Glutamatergic neuron (in vitro differentiated cells): ENCODE measurements at places on chromosomes 16 and 17. TPM values are rescaled to one million over a fixed set of nuclear protein-coding genes. Genes with fewer than 3 reads are reported as not detected.

GRCh38 chr16:25258861-25259179, 1.2 kb upstream of the ZKSCAN2 start:
- no peaks in the 10 kb centered on the region for H3K36me3 ChIP-seq
- peaks cover 4% of the 10 kb centered on the region for H3K27me3 ChIP-seq
- peak overlapping the region; percentile 91 for H3K4me3 ChIP-seq
- H3K27ac ChIP-seq = peak overlapping the region; percentile 95
- H3K4me1 ChIP-seq = peaks cover 18% of the 10 kb centered on the region
- DNase-seq = no peak

DNA sequence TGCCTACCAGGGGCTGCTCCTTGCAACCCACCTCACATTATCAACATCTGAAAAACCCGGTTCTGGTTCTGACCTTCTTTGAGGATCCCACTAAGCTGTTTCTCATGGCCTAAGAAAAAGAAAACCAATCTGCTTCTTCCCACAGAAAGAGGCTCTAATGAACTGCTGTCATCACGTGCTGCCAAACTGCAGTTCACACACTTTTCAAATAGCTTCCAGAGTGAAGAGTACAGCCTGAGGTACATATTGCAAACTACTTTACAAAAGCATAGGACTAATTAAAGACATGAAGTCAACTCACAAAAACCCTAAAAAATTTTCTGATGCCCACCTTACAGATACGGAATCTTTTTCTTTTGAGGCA, 36.7 kb downstream of the SMG6 start:
- no peaks in the 10 kb centered on the region for H3K36me3 ChIP-seq
- H3K27ac ChIP-seq = no peak overlapping the region
- no peaks in the 10 kb centered on the region for H3K4me1 ChIP-seq
- no peak overlapping the region for H3K4me3 ChIP-seq

GRCh38 chr17:58341861-58342475, 10.0 kb downstream of the SUPT4H1 start:
- no peak overlapping the region for H3K27ac ChIP-seq
- H3K27me3 ChIP-seq = no peaks in the 10 kb centered on the region
- no peak for DNase-seq
- no peak overlapping the region for H3K4me3 ChIP-seq
- peaks cover 8% of the 10 kb centered on the region for H3K4me1 ChIP-seq

- no peak for DNase-seq
- no peak overlapping the region for H3K27ac ChIP-seq
- no peaks in the 10 kb centered on the region for H3K36me3 ChIP-seq
- H3K4me3 ChIP-seq = no peak overlapping the region
These were observed 14.3 kb downstream of the SNX29 start for GRCh38 chr16:11990702-11991390.

DNA sequence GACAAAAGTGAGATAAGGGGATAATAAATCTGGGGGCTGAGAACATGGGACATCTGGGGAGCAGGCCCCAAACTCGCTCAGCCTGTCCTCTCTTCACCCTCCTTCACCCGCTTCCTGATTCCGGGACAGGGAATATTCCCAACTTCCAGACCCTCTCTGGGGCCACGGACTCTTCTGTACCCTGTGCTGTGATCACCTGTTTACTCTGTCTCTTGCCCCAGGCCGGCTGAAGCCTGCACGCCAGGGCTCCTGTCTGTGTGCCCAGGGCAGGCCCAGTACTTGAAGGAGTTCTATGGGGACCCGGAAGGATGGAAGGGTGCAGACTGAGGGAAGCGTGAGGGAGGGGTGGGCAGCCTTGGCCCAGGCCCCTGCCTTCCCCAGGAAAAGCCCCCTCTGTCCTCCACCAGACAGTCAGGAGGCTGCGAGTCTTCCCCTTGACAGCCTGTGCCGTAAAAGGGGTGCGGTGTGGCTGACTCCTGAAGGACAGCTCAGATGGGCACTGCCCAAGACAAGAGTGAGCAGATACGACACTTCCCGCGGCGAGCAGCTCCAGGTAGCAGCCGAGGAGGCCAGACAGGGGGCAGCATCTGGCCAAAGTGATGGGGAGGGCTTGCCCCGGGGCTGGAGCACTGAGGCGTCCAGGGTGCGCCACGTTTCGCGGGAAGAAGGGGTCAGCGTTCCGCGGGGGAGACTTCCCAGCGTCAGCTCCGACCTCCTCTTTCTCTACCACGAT, 1.0 kb upstream of the CCNF start:
- peak overlapping the region; percentile 95 for H3K27ac ChIP-seq
- peak; percentile 61 for DNase-seq
- peak overlapping the region; percentile 88 for H3K4me3 ChIP-seq
- no peaks in the 10 kb centered on the region for H3K36me3 ChIP-seq
- H3K4me1 ChIP-seq = peaks cover 13% of the 10 kb centered on the region
- peaks cover 9% of the 10 kb centered on the region for H3K27me3 ChIP-seq

- peak; percentile 12 for DNase-seq
- no peak overlapping the region for H3K4me3 ChIP-seq
- H3K27me3 ChIP-seq = peaks cover 4% of the 10 kb centered on the region
These were observed 42.0 kb upstream of the ACSF3 start for GRCh38 chr16:89051521-89052166.

DNA sequence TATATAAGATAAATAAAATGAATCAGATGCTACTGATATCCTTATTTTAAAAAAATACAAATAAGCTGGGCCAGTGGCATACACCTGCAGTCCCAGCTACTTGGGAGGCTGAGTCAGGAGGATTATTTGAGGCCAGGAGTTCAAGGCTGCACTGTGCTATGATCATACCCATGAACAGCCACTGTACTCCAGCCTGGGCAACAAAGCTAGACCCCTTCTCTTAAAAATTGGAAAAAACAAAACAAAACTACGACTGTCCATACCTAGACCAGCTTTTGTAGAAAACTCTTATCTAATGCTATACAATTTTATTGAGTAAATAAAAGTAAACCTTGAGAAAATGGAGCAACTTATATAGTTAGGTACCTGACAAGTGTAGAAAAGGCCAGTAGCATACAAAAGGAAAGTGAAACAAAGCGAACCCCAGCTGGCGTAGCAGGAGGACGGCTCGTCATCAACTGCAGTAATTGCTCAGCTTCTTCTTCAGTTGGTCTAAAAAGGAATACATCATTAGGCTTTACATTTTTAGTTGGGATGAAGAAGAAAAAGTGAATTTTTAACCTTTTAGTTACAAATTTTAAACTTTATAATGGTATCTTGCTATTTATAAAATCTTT, 23.6 kb downstream of the INTS2 start:
- no peak overlapping the region for H3K4me3 ChIP-seq
- H3K36me3 ChIP-seq = no peaks in the 10 kb centered on the region
- H3K27ac ChIP-seq = no peak overlapping the region
- no peaks in the 10 kb centered on the region for H3K4me1 ChIP-seq

DNA sequence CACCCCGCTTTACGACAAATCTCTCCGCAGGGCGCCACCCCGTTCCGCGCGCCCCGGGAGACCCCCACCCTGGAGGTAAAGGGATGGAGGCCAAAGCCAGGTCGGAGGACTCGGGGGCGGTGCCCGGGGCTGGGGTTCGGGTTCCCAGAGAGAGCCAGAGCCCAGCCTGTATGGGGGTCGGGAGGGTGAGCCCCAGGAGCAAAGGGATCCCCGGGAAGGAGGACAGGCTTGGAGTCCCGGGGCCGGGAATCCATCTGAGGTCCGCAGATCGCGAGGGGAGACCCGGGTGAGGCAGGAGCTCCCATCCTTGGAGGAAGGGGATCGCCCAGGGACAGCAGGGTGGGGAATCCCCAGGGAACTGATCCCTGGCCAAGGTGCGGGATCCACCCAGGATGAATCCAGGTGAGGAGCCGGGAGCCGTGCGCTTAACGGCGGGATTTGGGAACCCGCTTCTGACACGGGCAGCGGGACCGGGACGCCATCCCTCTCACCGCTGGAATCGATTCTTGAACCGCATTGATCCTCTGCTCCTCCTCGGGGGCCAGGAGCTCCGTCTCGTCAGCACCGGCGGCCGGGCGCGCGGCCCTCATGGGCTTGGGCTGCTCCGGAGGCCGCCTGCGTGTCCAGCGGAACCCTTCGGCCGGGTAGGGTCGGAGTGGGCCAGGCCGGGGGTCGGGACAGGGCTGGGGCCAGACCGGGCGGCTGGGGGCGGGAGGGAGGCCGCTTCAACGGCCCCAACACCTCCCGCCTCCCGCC, at the start of gene MMD:
TSS of gene MMD (minus strand) at position 657 of the 756 bp plus-strand sequence. CDS start at position 517, 140 bp downstream.
- peaks cover 4% of the 10 kb centered on the region for H3K36me3 ChIP-seq
- peak within 1 kb of the TSS; percentile 92 for H3K4me3 ChIP-seq

DNA sequence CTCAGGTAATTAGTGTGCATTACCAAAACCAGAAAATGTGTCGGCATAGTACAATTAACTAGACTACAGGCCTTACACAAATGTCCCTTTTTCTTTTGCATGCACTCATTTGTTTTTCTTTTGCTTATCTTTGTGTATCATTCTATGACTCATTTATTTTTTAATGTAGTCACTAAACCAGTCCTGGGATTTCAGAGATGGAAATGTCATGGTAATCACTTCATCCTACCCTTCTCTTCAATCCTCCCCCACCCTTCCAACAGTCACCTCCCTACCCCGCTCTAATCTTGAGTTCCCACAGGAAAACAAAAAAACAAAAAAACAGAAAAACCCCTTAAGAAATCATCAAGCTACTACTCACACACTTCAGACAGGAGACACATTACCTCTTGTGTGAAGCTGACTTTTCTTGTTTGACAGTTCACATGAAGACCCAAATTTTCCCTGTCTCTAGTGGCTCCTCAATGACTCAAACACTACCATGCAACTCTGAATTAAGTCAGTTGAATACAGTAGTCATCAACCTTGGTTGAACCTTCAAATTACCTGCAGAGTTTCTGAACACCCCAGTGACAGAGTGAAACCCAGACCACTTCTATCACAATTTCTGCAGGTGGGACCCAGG, 242.4 kb upstream of the SALL1 start:
- peaks cover 12% of the 10 kb centered on the region for H3K36me3 ChIP-seq
- peaks cover 12% of the 10 kb centered on the region for H3K4me1 ChIP-seq
- H3K27ac ChIP-seq = no peak overlapping the region
- no peak for DNase-seq
- peaks cover 1% of the 10 kb centered on the region for H3K27me3 ChIP-seq
- no peak overlapping the region for H3K4me3 ChIP-seq

GRCh38 chr17:77769762-77770161, 188.7 kb upstream of the TNRC6C start:
- peaks cover 13% of the 10 kb centered on the region for H3K27me3 ChIP-seq
- H3K4me3 ChIP-seq = no peak overlapping the region
- H3K4me1 ChIP-seq = peaks cover 10% of the 10 kb centered on the region
- DNase-seq = no peak

- no peak for DNase-seq
- peaks cover 21% of the 10 kb centered on the region for H3K4me1 ChIP-seq
- H3K36me3 ChIP-seq = no peaks in the 10 kb centered on the region
- H3K4me3 ChIP-seq = no peak overlapping the region
These were observed 56.4 kb downstream of the KANSL1 start for GRCh38 chr17:46136820-46137219.

GRCh38 chr17:74008196-74008595, 195.3 kb upstream of the RPL38 start:
- H3K36me3 ChIP-seq = no peaks in the 10 kb centered on the region
- H3K27ac ChIP-seq = no peak overlapping the region
- peaks cover 55% of the 10 kb centered on the region for H3K4me1 ChIP-seq
- peaks cover 28% of the 10 kb centered on the region for H3K27me3 ChIP-seq

GRCh38 chr17:72764632-72765041, 327.9 kb downstream of the SLC39A11 start:
- peaks cover 14% of the 10 kb centered on the region for H3K36me3 ChIP-seq
- H3K4me3 ChIP-seq = no peak overlapping the region
- no peak for DNase-seq
- H3K27me3 ChIP-seq = peaks cover 6% of the 10 kb centered on the region
- no peaks in the 10 kb centered on the region for H3K4me1 ChIP-seq

The SLC2A4 gene
- 0.42 TPM for total RNA-seq

The LRRC37A3 gene
- 31.1 TPM for total RNA-seq

The TP53TG3B gene
- not detected for total RNA-seq

The MYH8 gene
- 0.96 TPM for total RNA-seq

The CCDC144A gene
- total RNA-seq = 1.2 TPM

The CDIPT gene
- total RNA-seq = 71.0 TPM

The CCDC154 gene
- total RNA-seq = 4.2 TPM

The GID4 gene
- total RNA-seq = 8.2 TPM
